ENCODE measurements at places on chromosomes 1 and 21. TPM values are rescaled to one million over a fixed set of nuclear protein-coding genes. Genes with fewer than 3 reads are reported as not detected.

GRCh38 chr1:55703726-55704363 lies 488.7 kb upstream of the USP24 start:
- no peak for DNase-seq

Gene BTG2
- 178 TPM for total RNA-seq

- no peak for DNase-seq
Observed at GRCh38 chr1:40798366-40799281, 15.0 kb downstream of the KCNQ4 start.

Gene FASLG
- total RNA-seq = not detected

Gene SH3BGR
- total RNA-seq = 3.4 TPM

Gene OR11L1
- not detected for total RNA-seq

GRCh38 chr1:46379996-46380395 lies 14.1 kb upstream of the FAAH start:
- no peak for DNase-seq

DNA sequence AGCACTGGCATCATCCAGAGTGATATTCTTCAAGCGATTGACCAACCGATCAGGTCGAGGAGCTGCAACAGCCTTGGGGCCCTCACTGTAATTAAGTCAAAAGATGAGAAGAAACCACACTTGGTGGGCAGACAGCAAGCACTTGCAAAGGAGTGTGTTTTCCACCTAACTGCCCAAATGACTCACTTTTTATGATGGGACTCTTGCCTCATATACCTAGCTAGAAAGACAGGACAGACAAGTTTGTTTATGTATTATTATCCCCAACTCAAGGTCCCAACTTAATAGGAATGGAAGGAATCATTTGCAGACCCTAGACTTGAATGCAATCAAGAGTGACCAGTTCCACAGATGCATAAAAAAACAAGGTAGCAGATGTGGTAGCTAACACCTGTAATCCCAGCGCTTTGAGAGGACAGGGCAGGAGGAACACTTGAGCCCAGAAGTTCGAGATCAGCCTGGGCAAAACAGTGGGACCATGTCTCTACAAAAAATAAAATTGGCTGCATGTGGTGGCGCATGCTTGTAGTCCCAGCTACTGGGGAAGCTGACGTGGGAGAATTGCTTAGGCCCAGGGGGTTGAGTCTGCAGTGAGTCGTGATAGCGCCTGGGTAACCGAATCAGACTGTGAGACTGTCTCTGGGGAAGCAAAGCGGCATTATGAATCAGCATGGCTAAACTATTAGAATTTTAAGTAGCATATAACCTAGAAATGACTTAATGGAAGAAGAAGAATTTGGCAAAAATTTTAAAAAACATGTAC lies 2.3 kb upstream of the NRAS start:
- no peak for DNase-seq

Gene HLX
- 37.2 TPM for total RNA-seq
